Cortex of kidney (tissue), 1 donor: ENCODE measurements at places on chromosomes 3 and 15.

GRCh38 chr3:101828691-101829436 is 20.4 kb upstream of the NFKBIZ start:
- DNase-seq, result no peak

DNA sequence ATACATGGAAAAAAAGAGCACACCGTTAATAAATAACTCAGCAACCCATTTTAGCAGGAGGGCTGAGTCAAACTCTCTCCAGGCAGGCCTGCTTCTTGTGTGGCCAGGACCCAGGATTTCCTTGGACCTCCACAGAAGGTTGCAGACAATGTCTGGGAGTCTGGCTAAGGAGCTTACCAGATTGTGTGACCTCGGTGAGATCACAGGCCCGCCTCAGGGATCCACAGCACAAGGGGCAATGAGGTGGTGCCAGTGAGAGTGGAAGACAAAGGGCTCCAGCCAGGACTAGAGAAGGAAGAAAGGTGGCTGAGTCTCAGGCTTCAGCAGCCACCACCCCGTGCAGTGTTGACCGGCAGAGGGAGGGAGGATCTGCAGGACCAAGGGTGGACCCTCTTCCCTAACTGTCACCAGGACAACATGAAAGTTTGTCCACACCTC is 32.2 kb upstream of the SEC22A start:
- DNase-seq, result no peak

DNA sequence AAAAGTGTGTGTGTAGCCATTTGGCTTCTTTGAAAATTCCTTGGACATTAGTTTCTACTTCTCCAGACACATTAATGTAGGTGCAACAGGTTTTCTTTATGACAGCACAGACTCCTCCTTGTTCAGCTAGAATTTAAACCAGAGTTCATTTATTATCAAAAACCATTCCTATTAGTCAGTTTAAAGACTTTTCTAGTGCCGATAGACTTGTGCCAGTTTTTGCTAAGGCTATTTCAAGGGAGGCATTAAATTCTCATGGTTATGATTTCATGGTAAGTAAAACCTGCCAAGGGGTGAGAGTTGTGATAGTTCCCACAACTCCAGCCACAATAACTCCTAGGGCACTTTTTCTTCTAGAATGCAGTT is 20.6 kb upstream of the SENP7 start:
- DNase-seq, result no peak

DNA sequence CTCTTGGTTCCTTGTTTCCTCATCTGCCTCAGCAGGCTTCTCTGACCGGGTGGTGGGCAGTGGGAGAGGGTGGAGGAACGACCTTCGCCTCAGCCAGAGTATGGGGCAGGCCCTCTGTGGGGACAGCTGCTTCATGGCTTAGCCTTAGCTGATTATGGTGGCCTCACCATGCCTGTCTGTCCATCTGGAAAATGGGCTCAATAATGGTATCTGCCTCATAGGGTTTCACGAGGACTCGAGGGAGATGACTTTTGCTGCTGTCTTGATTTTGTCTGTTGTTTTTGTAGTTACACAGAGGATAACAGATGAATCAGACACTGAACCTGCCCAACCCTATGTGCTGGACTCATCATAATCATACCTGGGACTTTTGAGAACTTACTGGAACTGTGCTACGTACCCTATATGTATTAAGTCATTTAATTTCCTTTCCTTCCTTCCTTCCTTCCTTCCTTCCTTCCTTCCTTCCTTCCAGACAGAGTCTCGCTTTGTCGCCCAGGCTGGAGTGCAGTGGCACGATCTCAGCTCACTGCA is 46.5 kb downstream of the CDC25A start:
- DNase-seq, result no peak

DNA sequence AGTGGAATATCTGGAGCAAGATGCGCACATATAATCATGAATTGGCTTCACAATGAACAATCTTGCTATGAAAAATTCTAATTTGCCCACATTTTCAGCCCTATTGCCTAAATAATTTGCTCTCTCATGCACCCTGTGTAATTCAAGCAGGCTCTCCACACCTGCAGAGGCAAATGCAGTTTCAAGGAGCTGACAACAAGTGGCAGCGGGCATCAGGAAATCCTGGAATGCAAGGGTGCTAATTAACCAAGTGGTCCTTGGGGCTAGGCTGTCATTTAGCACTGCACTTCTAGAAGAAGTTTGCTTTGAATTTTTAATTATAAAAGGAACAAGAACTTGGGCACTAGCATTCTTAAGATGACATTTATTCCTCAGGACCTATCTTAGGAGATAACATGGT is 56.3 kb upstream of the ICE2 start:
- no peak for DNase-seq

- no peak for DNase-seq
Measured at GRCh38 chr3:11509173-11510000, 134.3 kb downstream of the VGLL4 start.

GRCh38 chr3:129626744-129627349 is 20.4 kb upstream of the PLXND1 start:
- peak; percentile 38 for DNase-seq

GRCh38 chr3:23114432-23114831 is 88.7 kb upstream of the UBE2E2 start:
- no peak for DNase-seq
